Effector CD4-positive, alpha-beta T cell (primary cell): ENCODE measurements at places on chromosomes 16 and 17.

- no peak for DNase-seq
These were observed 15.4 kb upstream of the RMI2 start for GRCh38 chr16:11329891-11330290.

- no peak for DNase-seq
These were observed 1.3 kb downstream of the FDXR start for GRCh38 chr17:74871356-74872076.

DNA sequence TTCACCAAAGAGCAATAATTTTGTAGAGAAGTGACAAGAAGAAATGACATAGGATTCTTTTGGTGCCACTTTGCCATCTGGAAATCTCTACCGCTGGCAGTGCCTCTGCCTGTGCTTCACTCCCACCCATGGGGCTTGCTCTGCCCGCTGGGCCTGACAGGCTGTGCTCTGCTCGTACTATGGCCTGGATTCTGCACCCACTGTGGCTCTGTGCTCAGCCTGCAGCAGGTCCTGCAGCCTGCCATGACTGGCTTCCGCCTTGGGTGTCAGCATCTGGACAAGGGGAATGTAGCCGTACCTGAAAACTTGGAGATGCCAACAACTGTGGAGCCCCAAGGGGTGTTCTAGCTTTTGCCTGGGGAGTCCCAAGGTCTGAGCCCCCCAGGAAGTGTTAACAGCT lies 792.3 kb downstream of the CDH8 start:
- DNase-seq: no peak

- DNase-seq: no peak
These were observed 744 bp downstream of the JPH3 start for GRCh38 chr16:87602821-87603683.

DNA sequence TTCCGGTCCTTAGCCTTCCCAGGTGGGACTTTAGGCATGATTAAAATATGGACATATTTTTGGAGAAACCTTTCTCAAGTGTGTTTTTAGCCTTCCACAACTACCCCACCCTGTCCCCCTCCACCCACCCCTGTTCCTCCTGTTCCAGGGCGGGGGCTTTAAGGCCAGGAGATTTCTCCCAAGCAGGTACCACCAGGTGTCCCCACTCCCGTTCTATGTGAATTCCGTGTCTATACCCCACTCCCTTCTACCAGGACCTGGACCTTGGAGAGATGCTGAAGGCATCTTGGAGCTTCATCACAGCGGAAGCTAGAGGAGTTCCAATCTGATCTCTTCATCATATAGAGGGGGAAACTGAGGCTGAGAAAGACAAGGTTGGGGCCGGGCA lies 9.7 kb downstream of the CA4 start:
- DNase-seq: no peak

DNA sequence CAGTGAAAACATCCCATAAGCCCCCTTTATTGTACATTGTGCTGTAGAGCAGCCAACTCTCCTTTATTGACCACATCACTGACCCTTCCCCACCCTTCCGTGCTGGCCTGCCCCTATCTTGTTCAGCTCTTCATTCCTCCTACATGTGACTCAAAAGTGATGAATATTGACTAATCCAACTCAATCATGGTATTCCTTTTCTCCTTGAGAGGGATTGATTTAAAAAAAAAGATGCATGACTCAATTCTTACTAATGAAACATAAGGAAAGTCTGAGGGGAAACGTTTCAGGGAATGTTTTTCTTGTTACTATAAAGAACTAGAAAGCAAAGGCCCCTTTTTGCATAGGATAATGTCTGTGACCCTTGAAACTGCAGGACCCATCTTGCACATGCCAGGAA lies 125.2 kb upstream of the SOX9 start:
- DNase-seq: no peak

GRCh38 chr17:80124351-80124981 lies 22.5 kb downstream of the EIF4A3 start:
- DNase-seq: no peak

DNA sequence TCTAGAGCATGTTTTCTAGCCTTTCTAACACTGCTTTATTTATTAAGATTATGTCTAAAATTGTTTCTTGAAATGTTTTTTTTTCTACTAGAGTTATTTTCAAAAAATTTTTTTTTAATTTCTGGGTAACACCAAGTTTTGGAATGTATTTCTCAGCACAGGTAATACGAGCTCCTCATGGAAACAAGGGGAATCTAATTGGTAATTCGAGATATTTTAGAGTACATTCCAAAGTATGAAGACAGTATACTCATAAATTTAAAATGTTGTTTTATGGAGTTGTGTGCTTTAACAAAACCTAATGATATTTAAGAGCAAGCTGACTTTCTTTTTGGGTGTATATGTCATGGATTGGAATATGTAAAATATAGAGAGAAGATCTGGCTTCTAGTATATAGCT lies 42.4 kb downstream of the OMG start:
- no peak for DNase-seq

GRCh38 chr17:58432806-58433573 lies 15.7 kb upstream of the RNF43 start:
- DNase-seq: no peak

DNA sequence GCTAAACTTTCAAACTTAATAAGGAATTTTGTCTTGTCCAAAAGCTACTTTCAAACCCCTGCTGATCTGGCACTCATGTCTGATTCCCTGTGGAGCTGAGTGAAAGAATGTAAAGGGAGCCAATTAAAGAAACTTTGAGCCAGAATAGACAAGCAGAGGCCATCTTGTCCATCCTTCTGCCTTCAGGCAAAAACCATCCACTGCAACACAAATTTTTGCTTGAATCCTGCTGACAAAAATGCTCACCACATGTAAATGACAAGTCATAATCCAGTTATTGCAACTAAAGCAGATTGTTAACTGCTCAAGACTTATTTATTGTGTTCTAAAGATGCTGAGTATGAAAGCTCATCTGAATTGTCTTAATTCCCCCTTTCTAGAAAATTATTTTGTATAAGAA lies 124.0 kb upstream of the HLF start:
- no peak for DNase-seq

DNA sequence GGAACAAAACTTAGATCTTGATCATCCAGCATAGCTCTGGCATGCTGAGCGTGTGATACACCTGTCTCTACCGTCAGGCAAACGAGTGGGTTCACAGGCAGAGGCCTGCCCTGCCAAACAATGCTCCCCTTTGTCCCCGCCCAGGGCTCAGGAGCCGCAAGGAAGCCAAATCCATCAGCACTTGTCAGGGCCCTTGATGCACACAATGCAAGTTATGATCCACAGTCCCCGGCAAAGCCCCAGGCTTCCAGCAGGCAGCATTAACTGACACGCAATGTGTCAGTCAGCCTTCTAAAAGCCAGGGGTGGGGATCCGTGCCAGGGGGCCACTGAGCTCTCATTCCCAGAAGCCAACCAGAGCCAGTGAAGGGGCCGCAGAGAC lies 460.9 kb downstream of the SLC39A11 start:
- DNase-seq: no peak

DNA sequence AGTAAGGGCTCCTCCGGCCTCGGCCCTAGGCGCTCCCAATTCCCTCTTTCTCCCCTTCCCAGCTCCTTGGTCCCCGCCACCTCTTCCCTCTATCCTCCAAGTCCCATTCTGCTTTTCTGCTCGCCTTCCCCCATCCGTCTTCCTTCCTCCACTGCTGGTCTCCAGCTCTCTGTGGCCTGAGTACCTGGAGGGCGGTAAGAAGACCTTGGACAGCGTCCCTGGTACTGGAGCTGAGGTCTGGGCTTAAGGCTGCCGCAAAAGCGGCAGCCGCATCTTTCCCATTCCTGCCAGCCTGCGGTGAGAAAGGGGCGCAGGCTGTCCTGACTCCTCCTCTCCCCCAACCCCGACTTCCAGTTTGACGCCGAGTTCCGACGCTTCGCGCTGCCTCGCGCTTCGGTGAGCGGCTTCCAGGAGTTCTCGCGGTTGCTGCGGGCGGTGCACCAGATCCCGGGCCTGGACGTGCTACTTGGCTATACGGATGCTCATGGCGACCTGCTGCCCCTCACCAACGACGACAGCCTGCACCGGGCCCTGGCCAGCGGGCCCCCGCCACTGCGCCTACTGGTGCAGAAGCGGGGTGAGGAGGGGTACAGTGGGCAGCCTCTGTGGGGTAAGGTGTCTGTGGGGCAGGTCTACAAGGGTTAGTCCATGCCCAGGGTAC lies 471 bp downstream of the PARD6A start:
- no peak for DNase-seq

DNA sequence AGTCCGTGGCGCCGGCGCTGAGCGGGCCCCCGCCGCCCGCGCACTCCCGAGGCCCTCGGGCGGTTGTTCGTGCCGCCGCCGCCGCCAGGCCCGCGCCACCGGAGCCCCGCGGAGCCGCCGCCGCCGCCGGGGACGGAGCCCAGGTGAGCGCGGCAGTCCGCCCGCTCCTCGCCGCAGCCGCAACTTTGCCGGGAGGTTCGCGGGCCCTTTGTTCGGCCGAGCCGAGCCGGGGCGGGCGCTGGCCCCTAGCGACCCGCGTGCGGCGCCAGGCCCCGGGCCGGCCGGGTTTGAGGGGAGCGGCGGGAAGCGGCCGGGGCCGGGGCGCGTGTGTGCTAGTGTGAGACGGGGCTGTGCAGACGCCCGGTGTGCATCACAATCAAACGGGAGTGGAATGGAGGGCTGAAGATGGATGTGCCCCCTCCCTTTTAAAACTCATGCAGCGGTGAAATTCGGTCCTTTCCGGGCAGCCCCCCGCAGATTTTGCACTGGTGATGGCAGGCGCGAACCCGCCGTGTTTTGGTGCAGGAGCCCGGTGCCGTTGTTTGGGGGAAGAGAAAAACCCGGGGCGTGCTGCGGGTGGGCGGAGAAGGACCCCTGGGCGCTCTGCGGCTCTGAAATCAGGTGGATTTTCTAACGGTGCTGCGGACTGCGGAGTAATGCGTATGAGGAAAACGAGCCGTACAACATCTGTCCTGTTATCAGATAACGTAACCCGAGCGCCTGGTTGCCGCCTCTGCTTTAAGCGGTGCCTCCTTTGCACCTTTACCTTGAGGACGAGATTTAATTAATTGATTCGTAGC lies 823 bp downstream of the TNRC6C start:
- DNase-seq: peak; percentile 14

DNA sequence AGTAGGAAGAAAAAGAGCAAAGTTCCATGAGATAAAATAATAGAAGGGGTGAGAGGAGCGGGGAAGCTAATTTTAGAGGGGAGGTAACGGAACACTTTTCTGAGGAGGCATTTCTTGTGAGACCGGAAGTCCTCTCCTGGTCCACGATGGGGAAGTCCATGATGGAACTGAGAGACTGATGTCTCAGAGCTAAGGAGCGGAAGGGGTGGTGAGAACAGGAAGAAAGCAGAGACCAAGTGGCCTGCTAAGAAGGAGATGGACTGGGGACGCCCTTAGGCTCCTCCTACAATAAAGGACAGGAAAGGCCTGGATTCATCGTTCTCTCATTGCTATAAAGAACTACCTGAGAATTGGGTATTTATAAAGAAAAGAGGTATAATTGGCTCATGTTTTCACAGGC lies 59.4 kb downstream of the ADAMTS18 start:
- no peak for DNase-seq

DNA sequence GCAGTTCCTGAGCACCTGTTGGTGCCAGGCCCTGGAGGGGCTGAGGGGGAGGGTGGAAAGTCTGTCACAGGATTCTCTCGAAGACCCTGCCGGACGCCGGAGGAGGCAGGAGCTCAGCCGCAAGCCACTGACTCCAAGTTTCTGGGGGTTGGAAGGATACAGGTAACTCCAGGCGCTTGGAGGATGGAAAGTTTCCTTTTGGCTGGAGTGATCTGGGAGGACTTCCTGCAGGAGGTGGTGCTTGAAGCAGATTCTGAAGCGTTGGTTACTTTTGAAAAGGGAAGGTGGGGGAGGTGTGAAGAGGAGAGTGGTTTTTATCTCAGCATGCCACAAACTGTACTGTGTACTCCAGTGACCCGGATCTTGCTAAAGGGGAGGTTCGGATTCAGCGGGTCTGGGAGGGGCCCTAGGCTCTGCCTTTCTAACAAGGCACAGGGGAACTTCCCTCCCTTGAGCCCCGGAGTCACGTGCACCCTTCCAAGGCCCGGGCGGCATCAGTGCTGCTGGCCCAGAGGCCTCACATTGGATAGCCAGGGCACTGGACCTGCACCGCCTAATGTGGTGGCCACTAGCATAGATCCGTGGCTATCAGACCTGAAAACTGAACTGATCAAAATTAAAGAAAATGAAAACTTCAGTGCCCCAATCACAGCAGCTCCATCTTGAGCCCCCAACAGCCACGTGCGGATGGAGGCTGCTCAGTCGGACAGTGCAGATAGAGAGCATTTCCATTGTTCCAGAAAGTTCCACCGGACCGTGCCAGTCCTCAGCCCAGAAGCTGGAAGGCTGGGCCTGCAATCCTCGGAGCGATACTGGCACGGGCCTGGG lies 42.2 kb upstream of the GSE1 start:
- peak; percentile 12 for DNase-seq

GRCh38 chr16:72850853-72851252 lies 197.1 kb downstream of the ZFHX3 start:
- no peak for DNase-seq

- DNase-seq: no peak
These were observed 28.5 kb downstream of the TMEM132E start for GRCh38 chr17:34607917-34608316.

DNA sequence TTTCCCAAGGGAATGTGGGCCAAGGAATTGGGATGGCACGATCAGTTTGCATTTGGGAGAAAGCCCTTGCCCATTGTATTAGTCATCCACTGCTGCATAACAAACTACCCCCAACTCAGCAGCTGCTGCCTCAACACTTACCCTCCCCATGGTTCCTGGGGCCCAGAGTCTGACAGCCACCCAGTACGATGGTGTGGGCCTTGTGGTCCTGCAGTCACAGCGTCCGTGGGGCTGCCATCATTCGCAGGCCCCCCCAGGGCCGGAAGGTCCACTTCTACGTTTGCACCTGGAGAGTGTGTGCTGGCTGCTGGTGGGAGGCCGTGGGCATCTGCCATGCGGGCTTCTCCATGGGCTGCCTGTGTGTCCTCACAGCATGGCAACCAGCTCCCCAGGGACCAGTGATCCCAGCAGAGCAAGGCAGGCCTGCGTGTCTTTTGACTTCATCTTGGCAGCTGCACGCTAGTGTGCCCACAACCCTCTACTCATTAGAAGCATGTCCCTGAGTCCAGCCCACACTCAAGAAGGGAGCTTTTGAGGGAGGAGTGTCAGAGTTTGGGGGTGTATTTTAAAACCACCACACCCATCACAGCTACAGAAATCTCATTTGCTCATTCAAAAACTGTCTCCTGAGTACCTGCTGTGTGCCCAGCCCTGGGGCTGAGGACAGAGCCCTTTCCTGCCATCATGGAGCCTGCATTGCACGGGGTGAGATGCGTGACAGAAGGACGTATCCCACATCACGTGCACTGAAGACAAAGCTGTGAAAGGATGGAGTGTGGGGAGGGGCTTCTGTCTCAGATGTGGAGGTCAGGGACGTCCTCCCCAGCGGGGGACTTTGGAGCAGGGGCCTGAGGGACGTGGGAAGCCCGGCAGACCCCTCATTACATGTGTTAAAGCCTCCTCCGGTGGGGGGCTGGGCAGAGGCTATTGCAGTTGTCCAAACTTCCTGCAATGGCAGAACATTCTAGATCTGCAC lies 185.0 kb upstream of the ZNF469 start:
- no peak for DNase-seq

- peak; percentile 34 for DNase-seq
These were observed 1.9 kb downstream of the CMC2 start for GRCh38 chr16:81004646-81005353.

GRCh38 chr16:9151074-9151473 lies 59.6 kb downstream of the HAPSTR1 start:
- DNase-seq: no peak

- no peak for DNase-seq
These were observed 39.9 kb downstream of the SMPD3 start for GRCh38 chr16:68408428-68408827.

- peak; percentile 76 for DNase-seq
These were observed 18.5 kb upstream of the NAGLU start for GRCh38 chr17:42517516-42517915.
